ENCODE measurements at places on chromosomes 7 and 10. TPM values are rescaled to one million over a fixed set of nuclear protein-coding genes. Genes with fewer than 3 reads are reported as not detected.

- DNase-seq, result no peak
Observed at GRCh38 chr7:120303105-120303504, 30.1 kb downstream of the KCND2 start.

DNA sequence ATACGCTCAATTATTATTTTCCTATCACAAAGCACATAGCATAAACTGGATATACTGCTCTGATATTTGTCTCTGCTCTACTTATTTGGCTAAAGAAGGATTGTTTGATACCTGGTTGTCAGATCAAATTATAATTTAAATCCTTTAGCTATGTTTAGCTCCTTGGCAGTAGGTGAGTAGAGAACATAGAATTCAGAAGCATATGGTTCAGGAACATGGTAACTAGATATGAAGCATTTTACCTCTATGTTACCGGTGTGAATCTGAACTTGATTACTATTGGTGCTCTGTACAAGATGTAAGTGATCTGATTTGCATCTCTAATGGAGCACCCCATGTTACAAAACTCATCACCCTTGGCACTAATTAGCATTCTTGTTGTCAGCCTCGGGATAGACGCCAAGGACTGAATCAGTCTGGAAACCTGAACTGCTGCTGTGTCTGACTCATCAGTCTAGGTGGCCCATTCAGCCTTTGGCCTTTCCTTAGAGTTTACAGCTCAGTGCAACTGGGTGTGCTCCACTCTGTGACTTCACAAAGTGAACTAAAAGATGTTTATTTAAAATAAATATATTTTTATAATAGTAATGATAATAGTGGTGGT, 12.3 kb upstream of the MYPN start:
- DNase-seq, result peak; percentile 42

DNA sequence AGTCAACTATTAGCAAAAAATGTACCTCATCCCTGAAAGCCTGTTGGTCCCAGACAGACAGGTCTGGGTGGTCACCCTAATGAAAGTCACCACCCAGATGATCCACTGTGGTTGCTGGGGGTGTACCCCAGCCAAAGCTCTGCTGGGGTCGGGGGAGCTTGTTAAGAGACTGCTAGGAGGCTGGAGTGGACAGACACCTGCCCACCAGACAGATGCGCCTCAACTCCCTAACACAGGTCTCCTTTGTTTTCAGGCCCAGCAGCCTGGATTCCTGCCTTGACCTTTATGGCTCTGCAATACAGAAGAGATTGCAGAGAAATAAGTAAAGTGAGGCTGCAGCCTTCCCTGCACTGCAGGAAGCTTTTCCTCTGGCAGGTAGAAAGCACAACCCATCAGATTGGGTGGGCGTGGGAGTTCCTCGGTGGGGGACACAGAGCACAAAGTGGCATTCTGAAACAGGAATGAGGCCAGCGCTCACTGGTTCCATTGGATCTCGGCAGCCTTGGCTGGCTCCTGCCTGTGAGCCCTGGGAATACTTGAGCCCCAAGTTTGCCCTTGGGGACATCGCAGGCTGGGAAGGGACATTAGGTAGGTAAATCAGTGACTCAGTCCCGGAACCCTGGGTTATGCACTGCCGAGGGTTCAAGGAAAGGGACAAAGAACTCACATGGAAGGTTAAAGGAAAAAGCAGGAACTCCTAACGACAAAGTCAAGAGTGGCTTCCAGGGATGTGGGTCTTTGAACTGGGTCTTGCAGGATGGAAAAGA, 18.0 kb upstream of the ZNF488 start:
- DNase-seq, result no peak

DNA sequence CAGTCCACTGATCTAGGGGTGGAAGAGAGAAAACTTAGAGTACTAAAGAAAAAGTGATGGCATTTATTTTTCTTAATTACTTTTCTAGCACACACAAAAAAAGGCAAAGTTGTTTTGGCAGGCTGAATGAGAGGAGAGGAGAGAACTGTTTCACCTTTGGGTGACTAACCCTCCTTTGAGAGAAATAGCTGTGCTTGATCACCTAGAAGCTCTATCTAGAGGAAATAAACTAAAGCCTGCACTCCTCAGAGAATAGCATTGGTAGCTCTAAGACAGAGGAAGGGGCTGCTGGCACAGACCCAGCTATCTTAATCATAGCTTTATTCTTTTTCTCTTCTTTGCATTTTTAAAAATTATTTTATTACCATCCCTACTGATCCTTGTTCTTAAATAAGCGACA, 6.3 kb downstream of the TMEM243 start:
- no peak for DNase-seq

GRCh38 chr10:56599201-56599600, 238.1 kb upstream of the ZWINT start:
- no peak for DNase-seq

DNA sequence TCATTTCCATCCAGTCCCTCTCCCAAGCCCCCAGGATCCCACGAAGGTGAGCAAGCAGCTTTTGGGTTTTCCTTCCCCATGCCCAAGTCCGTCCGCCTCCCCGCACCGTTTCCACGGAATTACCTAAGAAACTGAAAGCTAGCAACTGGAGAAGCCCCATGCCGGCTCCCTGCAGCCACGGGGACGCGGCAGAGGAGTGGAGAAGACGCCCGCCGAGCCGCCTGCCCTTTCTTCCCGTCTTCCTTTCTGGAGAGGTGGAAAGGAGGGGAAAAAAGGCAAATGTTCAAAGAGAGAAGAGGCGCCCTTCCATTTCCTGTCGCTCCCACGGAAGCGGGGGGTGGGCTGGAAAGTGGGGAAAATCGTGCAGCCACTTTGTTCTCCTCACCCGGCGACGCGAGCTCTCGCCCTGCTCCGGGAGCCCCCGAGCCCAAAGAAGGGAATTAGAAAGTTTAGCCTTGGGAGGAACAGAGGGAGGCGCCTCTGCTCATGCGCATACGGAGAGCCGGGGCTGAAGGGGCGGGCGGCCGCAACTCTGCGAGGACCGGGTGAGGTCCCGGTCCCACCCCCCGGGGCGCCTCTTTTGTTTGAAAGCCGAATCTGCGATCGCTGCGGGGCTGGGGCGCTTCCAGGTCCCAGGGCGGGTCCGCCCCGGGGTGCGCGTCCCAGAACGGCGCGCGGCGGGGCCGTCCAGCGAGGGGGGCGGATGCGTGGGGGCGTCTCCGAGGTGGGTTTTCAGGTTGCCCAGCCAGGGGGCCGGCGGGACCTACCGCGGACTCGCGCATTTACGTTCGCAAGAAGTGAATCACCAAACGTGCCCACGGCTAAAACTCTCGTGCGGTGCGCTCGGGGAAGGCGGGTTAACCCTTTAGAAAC, at the start of gene LAMB1:
Gene LAMB1 (minus strand): TSS at position 436 of the 873 bp plus-strand sequence. CDS start 276 bp downstream, at position 160.
- DNase-seq, result peak; percentile 92

GRCh38 chr10:20369863-20370736, 527.0 kb downstream of the NEBL start:
- DNase-seq, result peak; percentile 60

- peak; percentile 98 for DNase-seq
Observed at GRCh38 chr10:133394064-133394663, at the start of gene MTG1. TSS of gene MTG1 (plus strand) at chr10:133394157. CDS start at chr10:133394221, 64 bp downstream.

RASA4B gene
- 9.1 TPM for total RNA-seq

ARHGEF35 gene
- 4.2 TPM for total RNA-seq

NCF1 gene
- total RNA-seq, result 0.82 TPM

EVX1 gene
- not detected for total RNA-seq

Measured in tongue (tissue), 3 donors.